ENCODE measurements at places on chromosomes 13 and 19. TPM values are rescaled to one million over a fixed set of nuclear protein-coding genes. Genes with fewer than 3 reads are reported as not detected.

DNA sequence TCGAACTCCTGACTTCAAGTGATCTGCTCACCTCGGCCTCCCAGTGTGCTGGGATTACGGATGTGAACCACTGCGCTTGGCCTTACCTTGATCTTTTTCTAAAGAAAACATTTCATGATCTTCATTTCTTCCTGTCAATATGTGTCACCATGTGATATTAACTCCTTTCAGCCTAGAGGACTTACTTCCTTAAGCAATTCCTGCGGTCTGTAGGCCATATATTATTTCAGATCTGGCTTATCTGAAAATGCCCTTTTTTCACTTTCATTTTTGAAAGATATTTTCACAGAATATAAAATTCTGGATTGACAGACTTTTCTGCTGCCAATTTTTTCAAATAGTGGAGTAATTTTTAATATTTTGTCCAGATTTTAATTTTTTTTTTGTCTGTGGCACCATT is 2.0 kb upstream of the GPR32 start:
- DNase-seq, result no peak

DNA sequence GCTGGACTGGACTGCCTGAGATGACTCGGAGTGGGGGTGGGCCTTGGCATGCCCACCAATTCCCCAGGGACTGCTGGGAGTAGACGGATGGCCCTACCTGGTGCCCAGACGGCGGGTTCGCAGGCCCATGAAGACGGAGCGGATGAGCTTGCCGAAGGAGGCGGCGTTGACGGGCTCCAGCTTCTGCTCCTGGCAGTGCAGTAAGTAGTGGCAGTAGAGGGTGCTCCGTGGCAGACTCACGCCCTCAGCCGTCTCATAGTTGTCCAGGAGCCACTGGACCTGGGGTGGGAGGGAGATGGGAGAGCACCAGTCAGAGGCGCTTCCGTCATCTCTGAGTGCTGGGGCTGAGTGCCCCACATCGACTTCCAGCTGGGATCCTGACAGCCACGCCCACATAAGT is 17.6 kb downstream of the DCAF15 start:
- no peak for DNase-seq

Gene F10
- not detected for total RNA-seq

Gene ZNF121
- total RNA-seq, result 13.3 TPM

GRCh38 chr13:21733475-21734263 is 62.8 kb downstream of the FGF9 start:
- no peak for DNase-seq

Data from Caki2 (cell line).